ENCODE measurements at places on chromosomes 11 and 22. TPM values are rescaled to one million over a fixed set of nuclear protein-coding genes. Genes with fewer than 3 reads are reported as not detected.

KRTAP5-1 gene
- not detected for polyA plus RNA-seq

SGSM1 gene
- 2.8 TPM for polyA plus RNA-seq

CTR9 gene
- 63.7 TPM for polyA plus RNA-seq

MEI1 gene
- 3.3 TPM for polyA plus RNA-seq

DNA sequence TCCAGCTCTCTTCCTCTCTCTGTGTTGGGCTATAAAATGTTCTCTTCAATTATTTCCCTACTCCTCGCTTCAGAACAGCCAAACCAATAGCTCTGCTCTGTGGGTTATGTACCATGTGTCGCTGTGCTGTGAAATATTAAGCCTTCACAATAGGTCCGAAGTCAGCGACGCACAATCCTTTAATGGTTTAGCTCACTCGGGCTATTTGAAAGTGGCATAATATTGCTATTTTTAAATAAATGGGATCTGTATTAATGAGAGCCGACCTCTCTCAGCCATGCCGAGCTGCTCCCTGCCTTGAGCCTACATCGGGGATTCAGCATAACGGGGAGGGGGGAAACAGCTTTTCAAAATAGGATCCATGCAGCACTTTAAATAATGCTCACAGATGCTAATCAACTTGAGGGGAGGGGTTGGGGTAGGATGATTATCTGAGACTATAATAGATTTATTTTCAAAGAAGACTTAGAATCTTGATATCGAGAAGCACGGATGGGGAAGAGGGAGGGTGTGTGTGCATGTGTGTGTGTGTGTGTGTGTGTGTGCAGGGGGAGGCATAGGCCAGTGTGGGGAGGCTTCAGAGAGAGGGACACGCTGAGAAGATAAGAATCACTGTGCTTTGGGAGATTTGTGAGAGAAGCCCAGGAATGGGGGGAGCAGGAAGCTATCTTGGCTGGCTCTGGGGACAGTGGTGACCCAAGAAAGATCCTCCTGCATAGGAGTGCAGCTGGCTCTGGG lies 271.5 kb downstream of the NXPE2 start:
- no peak for DNase-seq

DNA sequence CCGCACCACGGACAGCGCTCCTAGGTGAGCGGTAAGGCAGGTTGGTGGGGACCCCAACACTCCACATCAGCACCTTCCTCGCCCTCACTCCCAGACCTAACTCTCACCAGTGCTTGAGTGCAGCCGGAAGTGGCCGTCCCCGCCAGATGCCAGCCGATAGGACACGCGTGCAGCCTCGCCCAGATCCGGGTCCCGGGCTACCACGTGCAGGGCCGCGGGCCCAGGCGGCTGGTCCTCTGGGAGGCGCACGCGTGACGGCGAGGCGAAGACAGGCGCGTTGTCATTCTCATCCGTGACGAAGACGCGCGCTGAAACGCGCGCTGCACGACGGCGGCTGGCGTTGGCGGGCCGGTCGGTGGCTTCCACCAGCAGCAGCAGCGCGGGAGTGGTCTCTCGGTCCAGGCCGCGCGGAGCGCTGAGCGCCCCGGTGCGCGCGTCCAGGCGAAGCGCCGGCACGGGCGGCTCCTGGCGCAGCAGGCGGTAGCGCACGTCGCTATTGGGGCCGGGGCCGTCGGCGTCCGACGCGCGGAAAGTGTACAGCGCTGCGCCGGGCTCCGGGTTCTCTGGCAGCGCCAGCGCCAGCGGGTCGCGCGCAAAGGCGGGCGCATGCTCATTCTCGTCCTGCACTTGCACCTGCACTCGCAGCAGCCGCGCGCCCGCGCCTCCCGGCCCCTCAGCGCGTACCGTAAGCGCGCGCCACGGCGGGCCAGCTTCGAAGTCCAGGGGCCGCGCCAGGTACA lies 10.8 kb upstream of the TPP1 start:
- no peak for DNase-seq

DNA sequence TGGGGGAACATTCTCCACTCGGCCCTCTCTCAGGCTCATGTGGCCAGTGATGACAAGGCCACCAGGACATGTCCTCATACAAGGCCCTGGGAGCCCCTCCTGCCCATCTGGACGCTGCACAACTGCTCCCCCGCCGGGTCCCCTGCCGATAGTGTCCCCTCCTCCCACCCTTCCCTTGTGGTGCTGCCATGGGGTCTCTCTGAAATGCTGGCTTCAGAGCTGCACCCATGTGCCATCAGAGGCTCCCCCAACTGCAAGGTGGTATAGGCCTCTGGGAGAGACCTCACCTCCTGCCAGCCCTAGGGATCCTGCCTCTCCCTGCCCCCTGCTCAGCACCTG lies 113.0 kb downstream of the KCNQ1OT1 start:
- DNase-seq, result no peak

GRCh38 chr22:46084376-46084775 lies 66.0 kb upstream of the PPARA start:
- DNase-seq, result no peak

DNA sequence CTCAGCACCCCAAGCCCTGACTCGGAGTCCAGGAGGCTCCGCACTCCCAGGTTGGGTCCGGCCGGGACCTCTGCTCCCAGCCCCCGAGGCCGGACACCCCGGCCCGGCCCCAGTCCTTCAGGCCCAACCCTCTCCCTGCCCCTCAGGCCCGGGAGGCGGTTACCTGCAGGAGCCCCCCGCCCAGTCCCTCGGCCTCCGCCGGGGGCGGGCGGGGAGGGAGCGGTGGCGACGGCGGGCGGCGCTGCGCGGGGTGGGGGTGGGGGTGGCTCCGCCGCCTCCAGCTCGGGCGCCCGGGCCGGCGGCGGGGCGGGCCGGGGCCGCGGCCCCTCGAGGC lies 310 bp downstream of the TCF20 start:
- DNase-seq, result no peak

- DNase-seq, result no peak
These were observed 24.9 kb downstream of the NADSYN1 start for GRCh38 chr11:71477641-71478527.

DNA sequence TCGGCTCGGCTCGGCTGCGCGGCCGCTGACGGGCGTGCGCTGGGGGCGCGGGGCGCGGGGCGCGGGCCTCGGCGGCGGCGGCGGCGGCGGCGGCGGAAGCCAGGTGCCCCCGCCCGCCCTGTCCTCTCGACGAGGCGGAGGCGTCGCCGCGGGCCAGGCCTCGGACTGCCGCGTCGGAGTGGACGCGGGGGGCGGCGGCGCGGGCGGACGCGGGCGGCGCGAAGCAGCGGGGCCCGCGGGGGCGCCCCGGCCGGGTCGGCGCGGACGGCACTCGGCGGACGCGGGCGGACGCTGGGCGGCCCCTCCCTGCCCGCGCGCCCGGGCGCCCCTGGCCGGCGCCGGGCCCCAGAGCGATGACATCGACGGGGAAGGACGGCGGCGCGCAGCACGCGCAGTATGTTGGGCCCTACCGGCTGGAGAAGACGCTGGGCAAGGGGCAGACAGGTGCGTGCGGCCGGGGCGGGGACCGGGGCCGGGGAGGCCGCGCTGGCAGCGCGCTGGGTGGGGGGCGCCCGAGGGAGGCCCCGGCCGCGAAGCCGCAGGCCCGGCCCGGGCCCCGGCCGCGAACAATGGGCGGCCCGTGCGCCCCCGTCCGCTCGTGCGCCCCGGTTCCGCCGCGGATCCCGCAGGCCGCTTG lies at the start of gene BRSK2:
Gene BRSK2 (plus strand): TSS at position 3 of the 637 bp plus-strand sequence. CDS start 351 bp downstream, at position 354.
- DNase-seq, result no peak

Data from right lung (tissue), 10 donors.